Gastroesophageal sphincter (tissue), 4 donors: ENCODE measurements at places on chromosomes 5 and 9.

GRCh38 chr9:95459851-95460517 is 56.8 kb downstream of the PTCH1 start:
- ATAC-seq = no peak

DNA sequence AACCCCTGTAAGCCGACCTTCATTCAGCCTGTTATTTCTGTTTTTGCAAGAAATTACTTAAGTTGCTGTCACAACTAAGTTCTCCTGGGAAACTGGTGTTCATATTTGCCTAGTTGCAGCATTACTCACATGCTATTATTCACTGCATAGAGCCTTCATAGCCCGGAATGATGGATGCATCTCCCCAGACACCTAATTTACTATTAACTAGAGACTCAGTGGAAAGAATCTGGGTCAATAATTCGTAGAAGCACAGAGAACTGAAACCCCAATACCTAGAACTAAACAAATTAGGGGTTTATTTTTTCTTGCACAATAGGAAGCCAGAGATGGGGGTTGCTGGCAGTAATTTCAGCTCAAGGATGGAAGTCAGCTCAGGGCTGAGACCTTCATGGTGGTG is 45.7 kb upstream of the FAM170A start:
- no peak for ATAC-seq

- no peak for ATAC-seq
Observed at GRCh38 chr9:79165020-79165780, 406.6 kb upstream of the TLE4 start.

- no peak for ATAC-seq
Observed at GRCh38 chr9:79014929-79015699, 556.7 kb upstream of the TLE4 start.

GRCh38 chr5:83723031-83723430 is 2.4 kb upstream of the HAPLN1 start:
- no peak for ATAC-seq

GRCh38 chr5:34703767-34704713 is 47.9 kb downstream of the RAI14 start:
- ATAC-seq = no peak

GRCh38 chr9:134943411-134943810 is 25.7 kb upstream of the FCN1 start:
- ATAC-seq = no peak
